ENCODE measurements at places on chromosomes 7 and 10. TPM values are rescaled to one million over a fixed set of nuclear protein-coding genes. Genes with fewer than 3 reads are reported as not detected.

PNLIP gene
- not detected for total RNA-seq

DNA sequence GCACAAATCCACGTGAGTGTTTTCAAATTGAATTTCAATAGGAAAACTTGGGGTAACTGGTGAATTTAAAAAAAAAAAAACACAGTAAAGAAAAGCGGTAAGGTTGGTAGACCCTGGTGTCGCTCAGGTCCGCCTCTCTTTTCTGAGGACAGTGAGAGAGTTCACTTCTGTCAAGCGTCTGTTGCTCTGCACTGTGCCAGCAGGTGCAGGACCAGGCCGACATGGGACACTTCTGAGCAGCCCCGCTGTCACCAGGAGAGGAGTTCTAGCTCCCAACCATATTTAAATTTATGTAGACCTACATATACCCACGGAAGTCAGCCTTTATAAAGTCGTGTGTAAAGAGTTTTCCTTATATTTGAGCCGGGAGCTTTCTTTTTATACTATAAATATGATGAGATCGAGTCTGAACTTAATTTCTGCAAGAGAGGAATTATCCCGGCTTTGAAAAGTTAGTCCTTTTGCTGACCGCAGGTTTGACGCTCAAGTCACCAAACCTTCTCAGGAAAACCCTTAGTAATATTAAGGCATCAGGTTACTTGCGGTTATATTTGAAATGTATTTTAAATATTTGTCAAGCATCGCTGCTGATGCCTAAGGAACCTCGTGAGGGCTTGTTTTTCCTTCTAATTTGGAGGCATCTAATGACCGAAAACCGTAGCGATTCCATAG is 531 bp downstream of the IKZF1 start:
- DNase-seq, result no peak

CNTNAP2 gene
- total RNA-seq, result not detected

IDI2 gene
- not detected for total RNA-seq

DNA sequence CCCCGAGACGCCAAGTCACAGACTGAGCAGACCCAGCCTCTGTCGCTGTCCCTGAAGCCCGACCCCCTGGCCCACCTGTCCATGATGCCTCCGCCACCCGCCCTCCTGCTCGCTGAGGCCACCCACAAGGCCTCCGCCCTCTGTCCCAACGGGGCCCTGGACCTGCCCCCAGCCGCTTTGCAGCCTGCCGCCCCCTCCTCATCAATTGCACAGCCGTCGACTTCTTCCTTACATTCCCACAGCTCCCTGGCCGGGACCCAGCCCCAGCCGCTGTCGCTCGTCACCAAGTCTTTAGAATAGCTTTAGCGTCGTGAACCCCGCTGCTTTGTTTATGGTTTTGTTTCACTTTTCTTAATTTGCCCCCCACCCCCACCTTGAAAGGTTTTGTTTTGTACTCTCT is 215.6 kb downstream of the TCF7L2 start:
- no peak for DNase-seq

DNA sequence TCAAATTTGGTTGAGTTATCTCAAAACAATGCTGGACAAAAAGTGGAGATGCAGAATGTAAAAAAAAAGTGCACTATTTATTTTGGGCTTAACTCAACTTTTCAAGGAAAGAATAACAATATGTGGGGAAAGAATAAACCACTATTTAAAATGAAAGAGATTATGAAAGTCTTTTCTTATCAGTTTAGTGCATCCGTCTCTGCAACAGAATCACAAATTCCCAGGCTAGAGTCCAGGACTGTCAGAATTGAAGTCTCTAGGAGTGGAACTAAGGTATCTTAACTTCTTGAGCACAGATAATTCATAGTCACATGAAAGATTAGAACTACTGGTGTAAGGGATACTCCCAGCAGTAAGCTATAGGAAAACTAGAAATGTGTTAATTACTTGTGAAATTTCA is 1200.3 kb upstream of the LRRN3 start:
- no peak for DNase-seq

- no peak for DNase-seq
Measured at GRCh38 chr10:124619195-124619594, 125.0 kb downstream of the FAM53B start.

PDIA4 gene
- 123 TPM for total RNA-seq

ATOH7 gene
- total RNA-seq, result not detected

DNA sequence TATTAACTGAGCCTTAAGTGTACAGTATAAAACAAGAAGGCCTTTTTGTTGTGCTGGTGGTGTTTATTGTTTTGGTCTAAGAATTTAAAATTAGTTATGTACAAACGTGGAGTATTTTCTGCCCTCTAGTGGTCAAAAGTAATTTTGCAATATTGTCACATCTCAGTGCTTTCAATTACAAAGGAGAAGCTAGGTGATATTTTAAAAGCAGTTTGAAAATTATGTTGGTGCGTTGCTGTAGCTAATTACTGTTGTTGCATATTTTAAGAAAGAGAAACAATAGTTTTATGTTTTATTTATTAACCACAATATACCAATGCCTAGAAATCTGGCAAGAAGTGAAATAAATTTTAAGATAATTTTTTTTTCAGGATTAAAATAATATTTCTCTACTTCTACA is 11.4 kb downstream of the NPVF start:
- peak; percentile 63 for DNase-seq

DNA sequence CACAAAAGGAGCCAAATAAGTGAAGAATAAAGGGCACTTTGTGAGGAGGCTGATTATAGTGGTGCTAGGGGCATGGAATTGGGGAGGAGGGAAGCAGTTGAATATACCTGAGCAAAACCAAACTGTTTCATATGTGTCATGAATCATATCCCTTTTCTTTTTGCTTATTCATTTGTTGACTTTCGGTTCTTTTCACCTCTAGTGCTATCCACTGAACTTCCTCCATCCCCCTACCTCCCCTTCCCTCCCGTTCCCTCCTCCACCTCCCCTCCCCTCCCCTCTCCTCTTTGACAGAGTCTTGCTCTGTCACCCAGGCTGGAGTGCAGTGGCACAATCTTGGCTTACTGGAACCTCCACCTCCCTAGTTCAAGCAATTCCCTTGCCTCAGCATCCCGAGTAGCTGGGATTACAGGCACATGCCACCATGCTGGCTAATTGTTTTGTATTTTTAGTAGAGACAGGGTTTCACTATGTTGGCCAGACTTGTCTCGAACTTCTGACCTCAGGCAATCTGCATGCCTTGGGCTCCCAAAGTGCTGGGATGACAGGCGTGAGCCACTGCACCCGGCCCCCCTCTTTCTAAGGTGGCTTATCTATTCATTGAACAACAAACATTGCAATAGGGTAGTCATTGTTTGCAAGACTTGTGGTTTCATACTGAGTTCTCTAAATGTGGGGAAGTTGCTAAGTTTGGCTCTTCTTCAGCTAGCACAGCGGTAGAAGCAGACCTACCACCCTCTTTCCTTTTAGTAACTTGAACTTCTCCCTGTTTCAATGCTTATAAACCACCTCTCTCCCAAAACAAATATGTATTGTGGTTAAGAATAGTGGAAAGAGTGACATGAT is 150.4 kb upstream of the PRPS1L1 start:
- peak; percentile 64 for DNase-seq

DNA sequence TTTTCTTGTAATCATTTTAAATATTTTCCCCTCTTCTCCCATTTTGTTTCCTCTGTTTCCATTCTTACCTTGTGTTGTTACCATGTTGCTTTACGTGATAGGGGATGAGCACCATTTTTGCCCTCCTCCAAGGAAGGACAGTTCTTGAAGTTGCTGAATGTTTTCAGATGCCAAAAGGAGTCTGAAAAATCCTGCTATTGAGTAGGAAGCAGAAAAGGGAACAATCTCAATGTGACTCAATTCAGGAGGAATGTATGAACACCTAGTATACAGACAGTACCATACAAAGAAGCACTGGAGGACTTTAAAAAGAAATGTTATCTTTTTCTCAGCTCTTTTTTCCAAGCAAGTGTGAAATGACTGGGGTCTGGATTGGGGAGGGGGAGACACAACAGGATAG is 5.1 kb upstream of the NAMPT start:
- no peak for DNase-seq

MINPP1 gene
- total RNA-seq, result 27.5 TPM

GPR26 gene
- not detected for total RNA-seq

DNA sequence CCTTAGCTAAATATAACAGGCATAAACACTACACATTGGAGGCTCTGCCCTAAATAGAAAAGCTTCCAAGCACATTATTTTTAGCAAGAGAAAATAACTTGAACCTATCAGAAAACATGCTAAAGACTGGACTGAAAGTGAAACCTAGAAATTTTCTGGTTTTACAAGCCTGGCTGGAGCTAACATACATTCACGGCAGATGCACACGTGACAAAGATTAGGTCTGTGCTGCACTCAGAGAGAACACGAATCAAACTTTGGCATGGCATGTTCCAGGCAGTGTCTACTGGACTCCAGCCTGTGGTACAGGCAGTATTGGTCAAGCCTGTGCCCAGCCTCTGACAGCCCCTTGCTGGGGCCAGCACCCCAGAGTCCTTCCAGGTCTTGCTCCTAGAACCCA is 94.1 kb upstream of the PCBD1 start:
- no peak for DNase-seq

DNA sequence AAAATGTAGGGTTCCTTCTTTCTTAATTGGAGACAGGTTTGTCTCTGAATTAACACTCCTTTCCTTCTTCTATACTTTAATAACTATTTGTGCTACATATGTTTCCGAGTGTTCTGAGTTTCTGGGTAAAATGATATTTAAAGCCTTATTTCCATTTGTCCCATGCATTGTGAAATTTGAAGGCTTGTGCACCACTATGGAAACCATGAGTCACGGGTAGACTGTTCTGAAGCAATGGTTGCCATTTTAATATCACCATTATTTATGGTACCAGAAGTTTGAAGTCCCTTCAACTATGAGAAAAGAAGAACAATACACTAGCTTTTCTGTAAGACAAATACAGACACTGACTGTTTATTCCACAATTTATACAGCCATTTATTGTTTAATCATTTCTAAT is 44.7 kb upstream of the ZEB1 start:
- peak; percentile 40 for DNase-seq

DNA sequence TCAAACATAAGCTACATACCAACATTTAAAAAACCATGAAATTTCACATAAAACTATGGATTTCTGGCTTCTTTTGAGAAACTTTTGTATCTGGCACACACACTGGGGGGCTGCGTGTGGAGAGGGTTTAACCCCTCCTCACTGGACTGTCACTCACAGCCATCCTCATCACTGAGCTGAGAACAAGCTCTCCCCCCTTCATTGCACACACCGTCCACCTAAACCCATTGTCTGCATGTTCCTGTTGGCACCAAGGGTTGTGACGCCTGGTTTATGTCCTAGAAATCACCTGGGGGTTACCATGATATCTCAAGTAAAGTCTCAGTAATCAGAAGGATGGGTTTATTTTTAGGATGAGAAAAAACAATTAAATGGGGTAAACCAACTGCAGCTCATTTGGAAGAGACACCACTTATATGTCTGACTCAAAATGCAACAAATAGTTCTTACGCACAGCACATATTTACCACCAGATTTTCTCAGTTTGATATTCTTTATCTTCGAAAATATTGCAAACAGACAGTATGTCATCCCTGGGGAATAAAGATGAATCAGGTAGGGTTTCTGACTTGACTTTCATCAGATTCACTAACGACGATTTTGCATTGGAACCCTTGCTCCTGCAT is 218.5 kb upstream of the KLF6 start:
- no peak for DNase-seq

GRCh38 chr7:104931181-104931781 is 82.7 kb upstream of the KMT2E start:
- DNase-seq, result no peak

- DNase-seq, result peak; percentile 90
Measured at GRCh38 chr10:119199231-119199992, 8.0 kb upstream of the GRK5 start.

CCL24 gene
- not detected for total RNA-seq

GRCh38 chr7:137968890-137969289 is 33.0 kb downstream of the CREB3L2 start:
- peak; percentile 56 for DNase-seq
